Esophagus squamous epithelium (tissue), 5 donors: ENCODE measurements at places on chromosomes 3 and 15.

GRCh38 chr3:16456784-16457415 is 56.6 kb downstream of the RFTN1 start:
- DNase-seq, result no peak

- no peak for DNase-seq
Observed at GRCh38 chr3:170128259-170128976, 53.1 kb downstream of the PHC3 start.

GRCh38 chr3:21356402-21356801 is 394.6 kb downstream of the ZNF385D start:
- no peak for DNase-seq

DNA sequence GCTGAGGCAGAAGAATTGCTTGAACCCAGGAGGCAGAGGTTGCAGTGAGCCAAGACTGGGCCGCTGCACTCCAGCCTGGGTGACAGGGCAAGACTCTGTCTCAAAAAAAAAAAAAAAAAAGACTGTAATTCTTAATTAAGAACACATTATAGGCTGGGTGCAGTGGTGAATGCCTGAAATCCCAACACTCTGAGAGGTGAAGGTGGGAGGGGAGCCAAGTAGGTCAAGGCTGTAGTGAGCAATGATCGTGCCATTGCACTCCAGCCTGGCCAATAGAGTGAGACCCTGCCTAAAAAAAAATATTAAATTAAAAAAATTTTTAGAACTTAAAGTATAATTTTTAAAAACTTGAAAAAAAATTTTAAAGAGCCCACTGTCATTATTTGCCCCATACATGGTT is 13.4 kb upstream of the ARPIN start:
- no peak for DNase-seq

GRCh38 chr15:42604894-42605744 is 29.7 kb downstream of the STARD9 start:
- DNase-seq, result no peak

DNA sequence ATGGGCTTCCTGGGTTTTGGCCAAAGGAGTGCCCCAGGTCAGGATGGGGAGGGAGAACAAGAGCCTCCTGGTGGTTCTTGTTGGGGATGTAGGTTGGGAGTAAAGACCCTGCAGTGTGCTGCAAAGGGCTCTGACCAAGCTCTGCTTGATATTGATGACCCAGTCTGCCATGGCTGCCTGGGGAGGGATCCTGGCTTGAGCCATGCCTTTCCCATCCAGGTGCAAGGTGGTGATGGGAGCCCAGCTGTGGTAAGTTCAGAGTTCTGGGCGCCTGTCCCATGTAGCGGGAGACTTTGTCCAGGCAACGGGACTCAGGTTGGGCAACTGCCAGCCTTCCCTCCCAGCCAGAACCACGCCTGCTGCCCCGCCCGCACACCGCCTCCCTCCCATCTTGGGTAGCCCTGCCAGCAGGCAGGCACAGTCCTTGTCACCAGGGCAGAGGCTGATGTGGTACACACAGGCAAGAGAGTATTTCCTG is 2.6 kb downstream of the GNAI2 start:
- DNase-seq, result no peak

GRCh38 chr3:146638718-146639117 is 33.6 kb upstream of the PLSCR5 start:
- DNase-seq, result no peak

DNA sequence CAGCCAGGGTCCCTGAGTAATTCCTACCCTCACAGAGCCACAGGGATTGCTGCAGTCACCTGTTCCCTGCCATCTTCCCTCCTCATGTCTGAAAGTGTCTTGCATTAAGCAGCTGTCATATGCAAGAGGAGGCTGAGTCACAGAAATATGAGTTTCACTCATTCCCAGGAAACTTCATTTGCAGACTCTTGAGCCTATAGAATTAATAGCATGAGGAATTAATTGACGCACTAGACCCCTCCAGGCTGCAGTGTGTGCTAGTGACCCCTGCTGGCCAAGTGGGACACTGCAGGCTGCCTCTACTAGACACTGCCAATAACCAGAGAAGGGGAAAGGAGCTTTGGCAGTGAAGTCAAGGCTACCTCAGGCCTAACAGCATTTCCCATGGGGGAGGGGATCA is 50.6 kb upstream of the SLC6A1 start:
- no peak for DNase-seq

DNA sequence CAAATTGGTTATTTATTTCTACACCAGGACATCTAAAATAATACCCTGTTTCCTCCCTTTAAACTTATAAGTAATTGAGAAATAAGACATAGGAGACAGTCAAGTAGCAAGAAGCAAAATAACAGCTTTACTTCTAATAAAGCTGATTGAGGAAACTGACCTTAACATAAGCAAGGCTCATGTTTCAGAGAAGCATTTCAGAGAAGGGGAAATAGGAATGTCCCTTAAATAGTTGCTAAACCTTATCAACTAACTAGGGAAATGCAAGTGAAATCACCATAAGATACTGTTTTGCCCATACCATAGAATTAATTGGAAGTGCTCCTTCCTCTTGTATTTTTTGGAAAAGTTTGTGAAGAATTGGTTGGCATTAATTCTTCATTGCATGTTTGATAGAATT is 84.9 kb downstream of the B3GALNT1 start:
- DNase-seq, result no peak

DNA sequence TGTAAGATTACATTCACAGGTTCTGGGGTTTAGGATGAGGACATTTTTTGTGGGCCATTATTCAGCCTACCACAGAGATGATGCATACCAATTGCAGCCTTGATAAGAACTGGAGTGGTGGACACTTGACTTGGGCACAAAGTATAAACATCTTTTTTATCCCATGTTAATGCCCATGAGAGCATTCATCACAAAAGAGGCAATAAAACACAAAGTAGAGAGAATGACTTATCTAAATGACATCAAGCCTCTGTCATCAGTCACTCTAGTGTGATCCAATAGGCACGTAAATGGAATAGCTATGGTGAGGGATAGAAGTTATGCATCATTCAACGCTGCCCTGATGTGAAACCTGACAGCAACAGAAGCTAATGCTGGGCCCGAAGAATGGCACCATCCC is 25.8 kb downstream of the VEPH1 start:
- DNase-seq, result no peak

GRCh38 chr3:28935146-28935545 is 345.7 kb upstream of the RBMS3 start:
- DNase-seq, result no peak
